ENCODE measurements at places on chromosomes 2 and 18.

- DNase-seq = no peak
Measured at GRCh38 chr2:208415255-208415654, 8.7 kb downstream of the PTH2R start.

- DNase-seq = no peak
Measured at GRCh38 chr2:135743860-135744259, 2.2 kb downstream of the UBXN4 start.

DNA sequence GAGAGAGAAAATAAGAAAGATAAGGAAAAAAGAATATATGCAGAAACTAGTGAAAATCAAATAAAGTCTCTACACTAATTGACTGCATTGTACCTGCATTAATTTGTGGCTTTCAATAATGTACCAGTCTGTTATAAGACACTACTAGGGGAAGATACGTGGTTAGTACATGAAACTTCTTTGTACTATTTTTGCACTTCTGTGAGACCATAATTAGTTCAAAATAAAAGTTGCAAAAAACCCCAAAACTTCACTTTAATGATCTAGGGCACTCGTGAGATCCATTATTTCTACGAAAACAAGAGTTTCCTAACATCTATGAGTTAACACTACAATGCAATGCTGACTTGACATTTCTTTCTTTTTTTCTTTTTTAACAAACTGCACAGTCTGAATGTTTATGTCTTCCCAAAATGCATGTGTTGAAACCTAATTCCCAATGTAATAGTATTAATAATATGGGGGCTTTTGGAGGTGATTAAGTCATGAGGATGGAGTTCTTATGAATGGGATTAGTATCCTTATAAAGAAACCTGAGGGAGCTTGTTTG, 162.8 kb upstream of the LRRTM1 start:
- DNase-seq = no peak

DNA sequence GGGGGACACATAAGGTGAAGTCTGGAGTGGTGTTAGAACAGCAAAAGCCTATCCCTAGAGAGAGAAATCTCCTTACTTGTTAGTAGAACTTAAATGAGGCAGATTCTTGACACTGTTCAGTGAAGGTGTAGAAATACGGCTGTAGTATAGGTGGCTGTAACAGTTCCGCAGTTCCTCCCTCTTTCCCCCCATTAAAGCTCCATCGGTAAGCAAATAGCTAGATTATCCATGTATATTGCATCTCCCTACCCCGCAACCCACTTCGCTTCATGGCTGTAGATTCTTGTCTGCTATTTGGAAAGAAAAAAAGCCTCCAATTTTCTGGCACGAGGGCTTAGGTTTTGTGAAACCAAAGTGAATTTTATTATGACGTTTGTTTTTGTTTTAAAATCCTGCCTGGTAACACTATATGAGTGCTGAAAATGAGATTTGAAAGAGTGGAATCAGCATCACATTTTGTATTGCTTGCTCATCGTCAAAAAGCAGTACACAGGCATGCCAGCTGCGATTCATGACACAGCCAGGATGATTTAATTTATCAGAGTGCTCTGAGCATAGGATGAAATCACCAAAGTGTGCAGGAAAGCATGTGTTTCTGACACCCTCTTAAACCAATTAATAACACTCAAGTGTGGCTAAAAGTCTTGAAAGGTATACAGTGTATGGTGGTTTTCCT, 1.4 kb downstream of the FAM171B start:
- DNase-seq = no peak

GRCh38 chr2:16135913-16136310, 195.6 kb downstream of the MYCN start:
- DNase-seq = no peak

DNA sequence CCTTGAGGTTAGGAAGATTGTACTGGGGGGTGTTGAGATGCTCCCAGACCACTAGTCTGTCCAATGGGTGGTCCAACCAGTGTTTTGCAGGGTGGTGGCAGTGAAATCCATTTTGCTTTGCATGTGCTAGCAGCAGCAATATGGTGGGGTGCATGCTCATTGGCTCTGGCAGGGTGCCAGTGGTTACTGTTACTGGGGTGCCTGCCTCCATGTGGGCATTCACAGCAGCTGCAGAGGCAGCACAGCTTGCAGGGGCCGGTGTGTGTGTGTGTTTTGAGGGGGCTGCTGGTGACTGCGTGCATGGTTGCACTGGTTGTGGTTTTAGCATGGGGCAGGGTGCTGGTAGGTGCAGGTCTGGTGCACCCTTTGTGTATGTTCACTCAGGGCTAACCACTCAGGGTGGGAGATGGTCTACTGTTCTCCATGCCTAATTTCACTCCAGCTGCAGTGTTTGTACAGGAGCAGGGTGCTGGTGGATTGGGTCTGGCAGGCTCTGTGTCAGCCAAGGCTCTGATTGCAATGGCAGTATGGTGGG, 265.4 kb downstream of the NUP35 start:
- no peak for DNase-seq

DNA sequence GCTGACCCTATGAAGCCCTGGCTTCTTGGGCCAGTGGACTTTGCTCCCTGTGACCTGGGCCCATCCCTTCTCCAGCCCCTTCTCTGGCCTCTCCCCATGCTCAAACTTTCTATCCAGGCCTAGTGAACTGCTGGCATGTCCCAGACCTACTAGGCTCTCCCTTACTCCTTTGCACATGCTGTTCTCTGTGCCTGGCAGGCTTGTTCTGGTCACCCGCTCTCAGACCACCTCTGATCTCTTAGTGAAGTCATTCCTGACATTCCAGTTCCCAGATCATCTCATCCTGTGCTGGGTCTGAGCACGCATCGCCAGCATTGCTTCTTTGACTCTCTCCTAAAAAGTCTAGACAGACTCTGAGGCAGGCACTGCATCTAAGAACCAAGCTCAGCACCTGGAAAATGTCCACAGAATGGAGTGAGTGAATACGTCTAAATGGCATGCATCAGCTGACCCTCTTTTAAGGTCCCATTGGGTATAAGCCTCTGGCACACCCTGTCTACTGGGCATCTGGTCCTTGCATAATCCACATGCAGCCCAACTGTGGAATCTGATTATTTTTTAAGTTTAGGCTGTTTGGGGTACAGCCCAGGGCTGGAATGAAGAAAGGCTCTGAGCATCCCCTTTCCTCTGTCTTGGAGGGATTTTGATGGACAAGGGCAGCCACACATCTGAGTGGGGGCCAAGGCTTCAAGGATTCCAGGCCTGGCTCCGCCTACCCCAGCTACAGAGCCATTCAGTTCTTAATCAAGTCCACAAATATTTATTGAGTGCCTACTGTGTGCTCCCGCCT, 130.6 kb upstream of the HAAO start:
- DNase-seq = no peak

- no peak for DNase-seq
Measured at GRCh38 chr18:75923169-75923568, 495.7 kb upstream of the SMIM21 start.

DNA sequence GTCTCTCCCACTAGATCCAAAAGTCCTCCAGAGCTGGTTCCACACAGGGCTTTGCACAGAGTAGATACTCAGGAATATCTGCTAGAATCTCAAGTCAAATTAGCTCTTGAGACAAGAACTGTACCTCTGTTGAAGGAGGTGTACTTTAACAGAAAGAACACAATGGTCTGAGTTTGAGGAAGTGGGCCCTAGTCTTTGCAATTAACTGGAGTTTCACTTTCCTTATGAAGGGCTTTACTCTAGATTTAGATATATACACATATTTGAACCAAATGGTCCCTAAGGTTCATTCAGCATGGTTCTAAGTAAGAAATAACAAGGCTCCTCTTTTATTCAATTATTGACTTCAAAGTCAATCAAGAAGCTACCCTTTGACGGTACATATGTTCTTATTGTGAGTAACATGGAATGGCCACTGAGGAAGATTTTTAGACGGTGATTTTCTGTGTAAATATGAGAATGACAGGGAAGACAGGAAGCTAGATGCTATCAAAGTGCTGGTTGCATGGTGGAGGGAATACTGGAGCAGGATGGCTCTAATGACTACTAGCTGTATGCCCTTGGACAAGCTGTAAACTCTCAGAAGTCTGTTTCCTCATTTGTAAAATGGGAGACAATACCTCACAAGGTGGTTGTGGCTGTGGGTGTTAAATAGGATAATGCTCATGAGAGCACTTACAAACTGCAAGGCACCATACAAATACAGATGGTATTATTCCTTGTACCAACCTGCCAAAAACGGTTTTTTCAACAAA, 73.5 kb upstream of the SERTAD2 start:
- peak; percentile 62 for DNase-seq

DNA sequence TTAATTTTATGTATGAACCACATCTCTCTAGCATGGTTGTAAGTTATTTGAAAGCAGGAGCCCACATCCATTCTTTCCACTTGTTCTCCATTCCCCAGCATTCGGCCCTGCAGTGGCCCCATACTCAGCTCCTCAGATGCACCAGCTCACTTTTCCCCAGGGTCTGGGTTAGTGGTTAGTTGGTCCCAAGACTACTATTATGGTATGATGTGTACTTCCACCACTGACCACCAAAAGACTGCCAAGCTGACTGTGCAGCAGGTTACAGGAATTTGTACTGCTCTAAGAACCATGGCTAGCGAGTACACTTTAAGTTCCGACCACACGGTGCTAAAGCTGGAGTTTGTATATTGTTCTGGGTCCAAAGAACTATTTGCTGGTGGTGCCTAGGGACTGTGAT, 413.6 kb upstream of the TCF4 start:
- no peak for DNase-seq

DNA sequence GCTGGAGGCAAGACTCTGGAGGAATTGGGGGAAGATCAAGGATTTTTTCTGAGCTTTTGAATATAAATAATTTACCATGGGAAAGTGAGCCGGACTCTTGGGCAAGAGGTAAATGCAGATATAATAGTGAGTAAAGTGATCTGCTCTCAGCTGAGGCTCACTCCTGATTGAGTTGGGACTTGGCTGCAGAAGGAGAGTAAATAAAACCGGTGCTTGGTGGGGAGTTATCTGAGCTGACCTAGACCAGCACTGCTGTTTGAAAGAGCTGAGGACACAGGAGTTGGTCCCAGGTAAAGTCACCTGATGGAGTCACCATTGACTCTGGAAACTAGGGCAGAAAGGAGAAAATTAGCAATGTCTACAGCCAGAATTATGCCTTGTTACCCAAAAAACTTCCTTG, 57.3 kb upstream of the LRPPRC start:
- no peak for DNase-seq

- DNase-seq = no peak
Measured at GRCh38 chr2:189517847-189518535, 62.6 kb downstream of the SLC40A1 start.

DNA sequence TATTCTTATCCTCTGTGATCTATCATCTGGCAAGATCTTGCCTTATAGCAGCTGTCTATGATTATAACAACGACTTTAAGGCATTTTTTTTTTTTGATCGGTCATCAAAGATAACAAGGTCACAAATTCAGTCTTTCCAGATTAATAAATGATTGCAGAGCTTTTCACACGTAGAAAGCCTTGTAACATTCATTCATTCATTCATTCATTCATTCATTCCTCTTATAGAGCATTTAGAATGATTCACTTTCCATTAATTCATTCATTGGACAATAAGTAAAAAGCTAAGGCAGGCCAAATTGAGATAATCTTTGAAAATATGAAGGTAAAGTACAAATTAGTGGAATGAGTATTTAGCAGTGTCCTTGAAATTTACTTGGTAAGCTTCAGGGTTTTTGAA, 223.7 kb downstream of the NUP35 start:
- no peak for DNase-seq

DNA sequence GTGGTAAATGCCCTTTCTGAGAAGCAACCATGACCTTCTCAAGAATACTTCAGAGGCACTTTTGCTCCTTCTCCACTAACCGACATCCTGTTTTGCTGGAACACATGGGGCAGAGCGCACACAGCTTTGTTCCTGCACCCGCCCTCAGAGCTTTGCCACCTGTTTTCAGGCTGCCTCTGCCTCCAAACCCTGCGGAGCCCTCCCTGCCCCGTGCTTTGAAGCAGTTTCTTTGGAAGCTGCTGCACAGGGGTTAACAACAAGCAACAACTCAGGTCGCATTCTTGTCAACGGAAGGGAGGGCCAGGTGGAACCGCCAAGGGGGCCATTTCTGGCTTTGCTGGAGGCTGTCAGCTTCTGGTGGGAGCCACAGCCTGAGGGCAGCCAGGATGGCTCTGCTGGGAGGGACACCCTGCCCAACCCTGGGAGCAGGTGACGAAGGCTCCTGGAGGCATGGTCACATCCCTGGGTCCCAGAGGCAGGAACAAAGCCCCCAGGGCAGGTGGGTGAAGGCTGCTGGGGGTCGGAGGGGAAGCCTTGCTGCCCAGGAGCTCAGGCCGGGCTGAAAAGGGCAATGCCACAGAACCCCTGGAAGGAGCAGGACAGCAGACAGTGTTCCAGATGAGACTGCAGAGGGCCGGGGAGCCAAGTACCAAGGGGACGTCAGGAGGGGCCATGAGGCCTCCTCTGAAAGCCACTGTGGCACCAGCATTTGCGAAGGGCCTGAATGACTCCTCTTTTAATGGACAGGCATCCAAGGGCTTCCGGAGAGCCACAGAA, 46.8 kb downstream of the MRPS5 start:
- no peak for DNase-seq

- DNase-seq = no peak
Measured at GRCh38 chr2:180463608-180464007, 456.5 kb upstream of the CWC22 start.

GRCh38 chr2:165268754-165269153, 29.5 kb downstream of the SCN2A start:
- no peak for DNase-seq

DNA sequence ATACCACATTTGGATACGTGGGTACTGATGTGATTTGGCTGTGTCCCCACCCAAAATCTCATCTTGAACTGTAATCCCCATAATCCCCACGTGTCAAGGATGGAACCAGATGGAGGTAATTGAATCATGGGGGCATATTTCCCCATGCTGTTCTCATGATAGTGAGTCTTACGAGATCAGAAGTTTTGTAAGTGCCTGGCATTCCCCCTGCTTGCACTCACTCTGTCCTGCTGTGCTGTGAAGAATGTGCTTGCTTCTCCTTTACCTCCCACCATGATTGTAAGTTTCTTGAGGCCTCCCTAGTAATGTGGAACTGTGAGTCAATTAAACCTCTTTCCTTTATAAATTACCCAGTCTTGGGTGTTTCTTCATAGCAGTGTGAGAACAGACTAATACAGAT, 70.3 kb downstream of the CHST9 start:
- no peak for DNase-seq

- no peak for DNase-seq
Measured at GRCh38 chr18:23822590-23823385, 133.5 kb downstream of the LAMA3 start.

- DNase-seq = no peak
Measured at GRCh38 chr2:113069676-113070605, 2.2 kb downstream of the IL1F10 start.

DNA sequence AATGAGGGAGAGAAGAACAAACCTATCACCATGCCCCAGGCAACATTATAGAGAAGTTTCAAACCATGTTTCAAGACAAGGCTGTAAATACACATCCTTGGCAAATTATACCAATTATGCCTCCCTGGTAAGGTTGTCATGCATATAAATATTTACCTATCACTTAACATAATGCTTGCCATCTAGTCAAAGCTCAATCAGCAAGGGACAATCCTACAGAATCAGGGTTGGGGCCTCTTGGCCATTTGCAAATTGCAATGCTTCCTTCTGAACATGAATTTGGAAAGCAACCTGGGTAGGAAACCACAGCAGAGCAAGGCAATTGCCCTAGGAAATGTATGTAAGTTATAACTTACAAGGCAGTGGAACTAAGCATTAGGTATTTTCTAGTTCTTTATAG, 907.2 kb upstream of the CDH2 start:
- DNase-seq = no peak
